ENCODE measurements at places on chromosomes 13 and 19. TPM values are rescaled to one million over a fixed set of nuclear protein-coding genes. Genes with fewer than 3 reads are reported as not detected.
A peak's percentile ranks its signal among the peaks of the same experiment; 100 is the strongest.

DNA sequence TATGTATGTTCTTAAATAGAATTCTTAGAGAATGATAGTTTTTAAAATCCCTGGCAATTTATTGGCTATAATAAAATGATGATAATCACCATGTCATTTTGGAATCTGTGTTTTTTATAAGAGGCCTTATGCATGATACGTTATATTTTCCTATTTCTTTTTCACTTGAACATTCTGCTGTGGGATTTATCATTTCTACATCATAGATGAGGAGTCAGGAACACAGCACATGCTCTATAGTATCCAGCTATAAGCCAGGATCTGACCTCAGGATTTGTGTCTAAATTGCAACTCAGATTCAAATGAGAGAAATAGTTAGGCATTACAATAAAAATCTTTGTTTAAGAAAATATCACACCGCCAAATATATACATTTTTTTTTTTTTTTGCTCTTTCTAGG, 928.0 kb downstream of the EFNB2 start:
- H3K27me3 ChIP-seq, result no peaks in the 10 kb centered on the region
- no peak overlapping the region for H3K27ac ChIP-seq
- no peaks in the 10 kb centered on the region for H3K36me3 ChIP-seq
- no peaks in the 10 kb centered on the region for H3K4me1 ChIP-seq
- H3K4me3 ChIP-seq, result no peak overlapping the region

DNA sequence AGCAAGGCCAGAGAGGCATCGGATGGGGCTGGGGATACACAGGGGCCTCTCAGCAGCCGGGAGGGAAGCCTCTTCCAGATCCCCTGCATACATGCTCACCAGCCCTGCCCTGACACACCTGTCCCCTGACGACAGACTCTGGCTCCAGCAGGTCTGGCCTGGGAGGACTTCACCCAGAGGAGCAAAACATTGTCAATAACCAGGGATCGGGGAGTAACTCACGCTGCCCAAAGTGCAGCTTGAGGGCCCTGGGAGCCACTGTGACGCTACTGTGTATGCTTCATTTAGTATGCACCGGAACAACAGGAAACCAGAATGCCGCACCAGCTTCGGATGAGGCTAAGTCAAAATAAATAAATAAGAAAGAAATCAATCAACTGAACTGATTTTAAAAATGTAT, 12.4 kb upstream of the CD22 start:
- H3K4me3 ChIP-seq, result no peak overlapping the region
- no peaks in the 10 kb centered on the region for H3K27me3 ChIP-seq
- no peaks in the 10 kb centered on the region for H3K36me3 ChIP-seq
- H3K27ac ChIP-seq, result no peak overlapping the region
- H3K4me1 ChIP-seq, result peaks cover 53% of the 10 kb centered on the region

DNA sequence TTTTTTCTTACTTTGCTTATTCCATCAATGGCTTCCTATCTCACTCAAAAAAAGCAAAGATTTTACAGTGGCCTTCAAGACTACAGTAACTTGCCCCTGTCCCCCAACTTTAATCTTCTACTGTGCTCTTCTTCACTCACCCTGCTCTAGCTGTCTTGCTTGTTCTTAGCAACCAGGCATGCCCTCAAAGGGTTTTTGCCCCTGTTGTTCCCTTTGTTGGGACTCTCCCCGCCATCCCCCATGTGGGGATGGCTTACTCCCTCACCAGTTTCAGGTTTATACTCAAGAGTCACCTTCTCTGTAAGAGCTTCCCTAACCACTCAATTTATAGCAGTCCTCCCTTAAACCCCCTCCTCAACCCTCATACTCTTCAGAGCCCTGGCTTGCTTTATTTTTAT, 5.4 kb downstream of the MTMR6 start:
- H3K4me3 ChIP-seq, result no peak overlapping the region
- no peaks in the 10 kb centered on the region for H3K27me3 ChIP-seq
- H3K27ac ChIP-seq, result peak overlapping the region; percentile 77
- DNase-seq, result no peak

DNA sequence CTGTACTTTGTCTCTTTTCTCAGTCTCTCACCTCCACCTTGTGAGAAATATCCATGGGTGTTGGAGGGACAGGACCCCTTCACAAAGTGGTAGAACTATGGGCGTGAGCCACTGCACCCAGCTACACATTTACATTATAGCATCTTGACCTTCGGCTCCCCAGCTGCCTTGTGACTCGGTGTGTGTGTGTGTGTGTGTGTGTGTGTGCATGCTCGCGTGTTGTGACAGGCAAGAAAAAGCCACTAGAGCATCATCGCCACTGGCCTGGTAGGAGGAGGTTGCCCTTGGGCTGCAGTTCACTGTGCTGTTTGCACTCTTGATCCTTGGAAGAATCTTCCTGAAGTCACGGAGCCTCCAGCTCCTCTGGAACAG, 13.7 kb upstream of the ZNF888 start:
- H3K4me1 ChIP-seq, result peaks cover 35% of the 10 kb centered on the region
- peak overlapping the region; percentile 59 for H3K27ac ChIP-seq
- H3K4me3 ChIP-seq, result no peak overlapping the region

- no peaks in the 10 kb centered on the region for H3K36me3 ChIP-seq
- peaks cover 37% of the 10 kb centered on the region for H3K27me3 ChIP-seq
- DNase-seq, result no peak
- no peak overlapping the region for H3K4me3 ChIP-seq
- no peak overlapping the region for H3K27ac ChIP-seq
These were observed 5.4 kb downstream of the SMAD9 start for GRCh38 chr13:36914648-36915047.

GRCh38 chr19:17996826-17997316, 11.1 kb upstream of the ARRDC2 start:
- H3K4me3 ChIP-seq, result no peak overlapping the region
- H3K4me1 ChIP-seq, result peaks cover 22% of the 10 kb centered on the region
- H3K36me3 ChIP-seq, result no peaks in the 10 kb centered on the region
- peak; percentile 83 for DNase-seq
- H3K27ac ChIP-seq, result no peak overlapping the region
- H3K27me3 ChIP-seq, result no peaks in the 10 kb centered on the region

DNA sequence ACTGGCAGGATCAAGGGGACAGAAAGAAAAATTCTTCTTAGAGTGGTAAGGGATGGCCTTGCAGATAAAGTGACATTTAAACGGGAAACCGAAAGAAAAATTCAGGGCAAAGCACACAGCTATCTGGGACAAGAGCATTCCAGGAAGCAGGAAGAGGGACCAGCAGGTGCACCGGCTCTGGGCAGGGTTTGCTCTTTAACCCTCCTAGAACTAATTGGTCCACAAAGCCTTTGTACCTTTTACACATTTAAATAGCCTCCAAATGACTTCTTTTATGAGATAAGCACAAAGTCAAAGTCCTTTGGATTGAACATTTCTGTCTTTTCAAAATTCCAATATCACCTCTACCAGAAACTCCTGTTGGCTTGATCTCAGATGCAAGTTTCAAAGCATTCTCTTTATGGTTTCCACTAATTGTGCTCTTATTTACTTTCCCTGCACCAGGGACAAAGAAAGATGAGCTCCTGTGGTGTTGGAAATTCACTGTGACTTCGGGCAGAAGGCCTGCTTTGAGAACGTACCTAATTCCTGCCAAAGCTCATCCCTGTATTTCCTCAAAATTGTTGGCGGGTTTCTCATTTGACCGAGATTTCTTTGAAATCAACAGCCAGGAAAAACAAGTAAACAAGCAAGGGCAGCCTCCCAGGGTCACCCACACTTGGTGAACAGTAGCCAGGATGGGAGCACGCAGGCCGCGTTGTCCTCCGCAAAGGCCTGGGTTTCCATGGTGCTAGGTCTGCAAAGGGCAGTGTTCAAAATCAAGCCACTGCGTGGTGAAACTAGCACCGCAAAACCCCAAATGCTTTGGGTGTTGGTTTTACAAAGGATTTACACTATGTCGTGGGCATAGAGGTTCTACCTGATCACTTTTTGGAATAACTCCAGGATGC, 98.6 kb downstream of the IRS2 start:
- no peak overlapping the region for H3K4me3 ChIP-seq
- H3K4me1 ChIP-seq, result no peaks in the 10 kb centered on the region
- no peaks in the 10 kb centered on the region for H3K36me3 ChIP-seq
- H3K27ac ChIP-seq, result no peak overlapping the region
- H3K27me3 ChIP-seq, result no peaks in the 10 kb centered on the region
- no peak for DNase-seq

DNA sequence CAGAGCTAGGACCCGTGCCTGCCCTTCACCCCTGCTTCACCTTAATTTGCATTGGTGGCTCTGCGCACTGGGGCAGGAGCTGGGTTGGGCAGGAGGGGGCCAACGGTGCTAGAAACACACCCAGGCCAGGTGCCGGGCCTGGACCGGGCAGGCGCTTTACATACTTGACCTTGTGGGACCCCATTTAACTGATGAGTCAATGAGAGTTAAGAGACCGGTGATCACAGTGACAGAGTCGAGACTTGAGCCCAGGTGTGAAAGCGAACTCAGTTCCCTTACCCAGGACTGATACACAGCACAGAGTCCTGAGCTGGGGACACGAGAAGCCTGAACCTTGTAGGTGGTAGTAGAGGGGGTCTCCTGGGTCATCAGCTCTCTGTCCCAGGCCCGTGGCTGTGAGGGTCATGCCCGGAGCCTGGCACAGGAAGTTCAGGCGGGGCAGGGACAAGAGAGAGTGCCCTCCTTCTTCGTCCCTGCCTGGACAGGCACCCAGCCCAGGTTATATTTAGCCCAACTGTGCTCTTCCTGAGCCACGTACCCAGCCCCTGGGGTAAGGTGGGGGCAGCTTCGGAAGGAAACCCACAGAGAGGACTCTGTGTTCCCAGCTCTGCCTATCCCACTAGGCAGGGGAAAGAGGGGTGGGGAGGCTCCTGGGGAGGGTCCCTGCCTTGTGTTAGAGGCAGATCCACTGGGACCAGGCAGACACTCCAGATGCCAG, 1.9 kb downstream of the PRX start:
- H3K27me3 ChIP-seq, result no peaks in the 10 kb centered on the region
- no peaks in the 10 kb centered on the region for H3K36me3 ChIP-seq
- peaks cover 25% of the 10 kb centered on the region for H3K4me1 ChIP-seq
- no peak overlapping the region for H3K27ac ChIP-seq

DNA sequence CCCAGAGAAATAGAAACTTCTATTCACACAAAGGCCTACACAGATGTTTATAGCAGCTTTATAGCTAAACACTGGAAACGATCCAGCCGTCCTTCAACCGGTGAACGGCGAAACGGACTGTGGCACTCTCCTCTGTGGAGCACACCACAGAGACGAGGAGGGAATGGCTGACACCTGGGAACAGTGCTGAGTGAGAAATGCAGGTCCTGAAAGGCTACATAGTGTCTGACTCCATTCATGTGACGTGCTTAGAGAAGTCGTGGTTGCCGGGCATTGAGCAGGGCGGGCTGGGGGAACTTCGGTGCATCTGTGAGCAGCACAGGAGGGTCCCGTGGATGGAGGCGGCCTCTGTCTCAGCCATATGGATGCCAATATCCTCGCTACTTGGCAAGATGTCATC, 3.1 kb upstream of the GRK1 start:
- H3K4me3 ChIP-seq, result no peak overlapping the region
- H3K36me3 ChIP-seq, result no peaks in the 10 kb centered on the region

DNA sequence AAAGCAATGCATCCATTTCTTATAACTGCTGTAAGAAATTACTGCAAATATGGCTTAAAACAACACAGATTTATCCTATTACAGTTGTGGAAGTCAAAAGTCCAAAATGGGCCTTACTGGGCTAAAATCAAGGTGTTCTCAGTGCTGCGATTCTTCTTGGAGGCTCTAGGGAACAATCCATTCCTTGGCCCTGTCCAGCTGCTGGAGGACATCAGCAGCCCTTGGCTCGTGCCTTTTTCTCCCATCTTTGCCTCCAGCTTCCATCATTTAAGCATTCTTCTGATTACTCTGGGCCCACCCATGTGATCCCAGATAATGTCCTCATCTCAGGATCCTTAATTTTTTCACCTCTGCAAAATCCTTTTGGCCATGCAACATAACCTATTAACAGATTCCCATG, 607.1 kb downstream of the DCT start:
- no peaks in the 10 kb centered on the region for H3K4me1 ChIP-seq
- H3K4me3 ChIP-seq, result no peak overlapping the region

DNA sequence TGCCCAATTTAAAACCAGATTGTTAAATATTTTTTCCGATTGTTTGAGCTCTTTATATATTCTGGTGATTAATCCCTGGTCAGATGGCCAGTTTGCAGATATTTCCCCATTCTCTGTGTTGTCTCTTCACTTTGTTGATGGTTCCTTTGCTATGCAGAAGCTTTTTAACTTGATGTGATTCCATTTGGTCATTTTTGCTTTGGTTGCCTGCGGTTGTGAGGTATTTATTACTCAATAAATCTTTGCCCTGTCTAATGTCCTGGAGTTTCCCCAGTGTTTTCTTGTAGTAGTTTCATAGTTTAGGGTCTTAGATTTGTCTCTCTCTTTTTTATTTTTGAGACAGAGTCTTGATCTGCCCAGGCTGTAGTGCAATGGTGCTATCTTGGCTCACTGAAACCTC, 23.8 kb upstream of the LMO7 start:
- no peak for DNase-seq
- no peaks in the 10 kb centered on the region for H3K4me1 ChIP-seq
- H3K27ac ChIP-seq, result no peak overlapping the region
- no peaks in the 10 kb centered on the region for H3K27me3 ChIP-seq

DNA sequence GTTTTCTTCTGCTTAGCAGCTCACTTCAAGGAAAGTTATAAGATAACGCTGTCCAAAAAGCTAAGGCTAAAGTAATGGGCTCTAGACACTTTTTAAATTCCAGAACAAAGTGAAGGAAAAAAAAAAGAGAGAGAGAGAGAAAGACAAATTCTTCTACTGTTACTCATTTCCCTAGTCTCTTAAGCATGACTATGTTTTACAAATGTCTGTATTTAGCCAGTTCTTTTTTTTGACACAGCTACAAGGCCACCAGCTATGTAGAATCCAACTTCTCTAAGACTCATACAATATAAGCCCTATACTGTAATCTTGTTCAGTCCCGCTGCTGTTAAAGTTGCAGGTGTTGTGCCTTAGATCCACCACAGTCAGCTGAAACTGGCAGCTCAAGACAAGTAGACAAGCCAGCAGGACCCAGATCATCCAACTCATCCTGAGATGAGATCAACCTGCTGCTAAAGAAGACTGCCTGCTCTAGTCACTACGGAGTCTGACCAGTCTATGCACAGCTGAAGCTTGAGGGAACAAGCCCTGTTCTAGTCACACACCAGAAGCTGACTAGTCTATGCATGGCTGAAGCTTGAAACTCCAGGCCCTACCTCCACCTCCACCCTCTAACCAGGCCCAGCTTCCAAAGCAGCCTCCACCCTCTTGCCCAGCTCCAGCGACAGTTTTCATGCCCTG, 10.3 kb upstream of the ZNF83 start:
- H3K36me3 ChIP-seq, result peaks cover 9% of the 10 kb centered on the region
- no peak for DNase-seq
- no peak overlapping the region for H3K4me3 ChIP-seq
- no peaks in the 10 kb centered on the region for H3K27me3 ChIP-seq
- no peak overlapping the region for H3K27ac ChIP-seq
- H3K4me1 ChIP-seq, result peaks cover 30% of the 10 kb centered on the region

- no peaks in the 10 kb centered on the region for H3K27me3 ChIP-seq
- no peak for DNase-seq
- H3K4me1 ChIP-seq, result no peaks in the 10 kb centered on the region
- no peak overlapping the region for H3K4me3 ChIP-seq
These were observed 301.9 kb downstream of the ATP8A2 start for GRCh38 chr13:25673711-25674110.

- H3K36me3 ChIP-seq, result no peaks in the 10 kb centered on the region
- no peaks in the 10 kb centered on the region for H3K27me3 ChIP-seq
- H3K4me1 ChIP-seq, result peaks cover 34% of the 10 kb centered on the region
- H3K27ac ChIP-seq, result no peak overlapping the region
- DNase-seq, result no peak
- H3K4me3 ChIP-seq, result no peak overlapping the region
These were observed 17.8 kb downstream of the HCN2 start for GRCh38 chr19:607301-608154.

The TMIGD2 gene
- polyA plus RNA-seq, result not detected

The FFAR2 gene
- 38.7 TPM for polyA plus RNA-seq

The IL17D gene
- not detected for polyA plus RNA-seq

The ZNF599 gene
- polyA plus RNA-seq, result 1.3 TPM

All from CD14-positive monocyte (primary cell).